ENCODE measurements at places on chromosomes 2 and 18.

- DNase-seq = no peak
Measured at GRCh38 chr2:109295781-109296117, 166.7 kb downstream of the SH3RF3 start.

DNA sequence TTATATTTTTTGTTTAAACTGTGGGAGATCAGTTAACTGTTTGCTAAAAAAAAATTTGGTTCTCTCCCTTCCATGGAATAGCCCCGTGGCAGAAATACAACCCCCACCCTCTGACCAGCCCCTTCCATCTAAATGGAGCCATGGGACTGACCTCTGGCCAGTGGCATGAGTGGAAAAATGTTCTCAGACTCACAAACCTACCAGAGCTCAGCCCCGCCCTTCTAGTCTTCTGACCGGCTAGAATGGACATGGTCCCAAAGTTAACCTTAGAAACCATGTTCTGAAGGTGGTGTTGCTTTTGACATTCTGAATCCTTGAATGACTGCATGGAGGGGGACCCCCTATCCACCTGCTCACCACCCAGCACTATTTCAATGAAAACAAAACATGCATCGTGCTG lies 1.3 kb upstream of the CHRNA1 start:
- DNase-seq = no peak

- no peak for DNase-seq
Measured at GRCh38 chr2:77521548-77521891, 656 bp downstream of the LRRTM4 start.

DNA sequence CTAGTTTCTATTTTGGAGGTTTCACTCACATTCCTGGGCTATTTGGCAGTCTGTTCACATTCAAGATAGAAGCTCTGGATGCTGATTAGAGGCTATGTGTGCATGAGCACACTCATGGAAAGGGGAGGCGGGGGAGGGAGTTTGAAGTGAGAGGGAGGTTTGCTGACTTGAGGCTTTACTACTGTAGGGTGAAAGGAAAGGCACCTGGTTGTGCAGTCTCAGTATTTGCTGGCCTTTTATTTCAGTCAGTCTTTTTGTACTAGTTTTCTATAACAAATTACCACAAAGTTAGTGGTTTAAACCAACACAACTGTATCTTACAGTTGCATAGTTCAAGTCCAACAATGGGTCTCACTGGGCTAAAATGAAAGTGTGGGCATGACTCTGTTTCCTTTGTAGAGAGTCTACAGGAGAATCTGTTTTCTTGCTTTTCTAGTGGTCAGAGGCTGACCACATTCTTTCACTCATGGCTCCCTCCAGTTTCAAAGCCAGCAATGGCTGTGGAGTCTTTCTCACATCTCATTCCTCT lies 47.7 kb upstream of the NR4A2 start:
- no peak for DNase-seq

DNA sequence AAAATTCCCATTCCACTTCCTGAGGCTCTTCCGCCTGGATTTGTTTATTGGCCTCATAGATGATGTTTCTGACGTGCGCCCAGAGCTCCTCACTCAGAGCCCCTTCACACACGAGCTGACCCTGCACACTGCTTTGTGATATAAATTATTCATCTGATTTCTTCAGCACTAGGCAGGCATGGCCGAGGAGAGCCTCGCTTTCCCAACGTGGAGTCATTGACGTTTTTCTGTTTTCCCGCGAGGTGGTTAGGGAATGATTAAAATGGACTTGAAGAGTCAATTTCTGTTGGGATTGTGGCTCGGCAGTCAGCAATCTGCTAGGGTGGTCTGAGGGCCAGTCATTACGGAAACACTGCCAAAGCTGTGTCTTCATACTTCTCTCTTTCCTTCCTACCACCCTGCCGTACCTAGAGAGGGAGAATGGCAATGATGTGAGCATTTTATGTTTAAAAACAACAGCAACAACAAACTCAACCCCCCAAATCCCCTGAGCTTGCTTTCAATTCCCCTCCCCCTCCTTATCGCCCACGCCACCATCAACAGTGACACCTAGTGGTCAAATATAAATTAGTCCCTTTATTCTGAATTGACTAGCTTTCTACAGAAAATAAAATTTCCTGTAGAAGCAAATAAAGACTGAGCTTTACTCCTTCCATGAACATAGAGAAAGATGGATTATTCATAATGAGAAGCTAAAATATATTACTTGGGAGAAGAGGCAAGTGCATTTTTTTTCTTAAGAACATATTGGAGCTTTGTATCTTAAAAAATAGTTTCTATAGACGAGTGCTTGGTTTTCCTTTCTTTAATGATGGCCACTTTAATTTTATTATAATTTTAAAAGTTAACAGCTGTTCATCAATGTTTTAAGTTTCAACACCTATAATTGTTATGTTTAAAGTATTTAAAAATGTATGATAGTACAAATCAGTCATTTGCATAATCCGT lies 285.1 kb downstream of the MTX2 start:
- DNase-seq = peak; percentile 67

- no peak for DNase-seq
Measured at GRCh38 chr2:30394096-30394495, 53.0 kb upstream of the LCLAT1 start.

GRCh38 chr2:229297247-229297646 lies 26.2 kb upstream of the PID1 start:
- DNase-seq = no peak

GRCh38 chr2:1548910-1549673 lies 135.8 kb downstream of the TPO start:
- DNase-seq = no peak

GRCh38 chr2:27509326-27509725 lies 12.7 kb downstream of the GCKR start:
- peak; percentile 64 for DNase-seq

GRCh38 chr2:36403675-36404230 lies 48.2 kb downstream of the CRIM1 start:
- no peak for DNase-seq

DNA sequence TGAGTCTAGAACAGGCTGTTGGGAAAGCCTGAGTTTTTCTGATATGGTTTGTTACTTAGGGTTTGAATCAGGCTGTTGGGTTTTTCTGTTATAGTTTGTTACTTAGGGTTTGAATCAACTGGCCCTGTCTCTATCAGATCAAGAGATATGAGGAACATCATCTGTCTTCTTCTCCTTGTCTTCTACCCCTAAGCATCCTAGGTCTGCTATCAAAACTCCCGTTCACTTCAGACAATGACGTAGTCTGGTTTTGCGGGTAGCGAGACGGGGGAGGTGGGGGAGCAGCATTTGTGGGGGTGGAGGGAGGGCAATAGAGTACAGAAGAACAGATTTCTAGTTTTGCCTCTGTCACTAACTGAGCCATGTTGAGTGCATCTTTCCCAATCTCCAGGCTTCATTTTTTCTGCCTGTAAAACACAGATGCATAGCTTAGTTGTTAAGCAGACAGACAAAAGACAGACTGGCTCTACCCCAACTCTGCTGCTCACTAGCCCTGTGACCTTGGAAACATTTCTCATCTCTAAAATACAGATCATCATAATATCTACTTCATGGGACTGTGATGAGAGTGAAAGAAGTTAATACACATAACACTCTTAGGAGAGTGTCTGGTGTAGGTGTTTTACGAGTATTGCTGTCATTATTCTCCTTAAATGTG lies 9.1 kb downstream of the TNP1 start:
- DNase-seq = no peak

DNA sequence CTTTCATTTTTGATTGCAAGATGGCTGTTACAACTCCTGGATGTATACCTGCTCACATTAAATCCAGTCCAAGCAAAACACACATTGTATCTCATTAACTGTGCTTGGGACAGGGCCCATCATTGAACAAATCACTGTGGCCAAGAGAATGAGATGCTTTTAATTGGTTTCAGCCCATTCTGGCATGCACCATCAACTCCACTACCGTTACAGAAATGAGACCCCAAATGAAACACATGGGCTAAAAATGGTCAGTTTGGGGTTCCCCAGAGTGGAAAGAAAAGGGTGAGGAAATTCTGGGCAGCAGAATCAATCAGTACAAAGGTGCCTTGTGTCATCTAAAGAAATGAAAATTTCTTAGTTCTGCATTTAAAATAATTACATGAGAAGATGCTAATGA lies 52.7 kb downstream of the FAM171B start:
- no peak for DNase-seq

GRCh38 chr2:216833061-216833460 lies 26.8 kb downstream of the TNP1 start:
- DNase-seq = no peak

DNA sequence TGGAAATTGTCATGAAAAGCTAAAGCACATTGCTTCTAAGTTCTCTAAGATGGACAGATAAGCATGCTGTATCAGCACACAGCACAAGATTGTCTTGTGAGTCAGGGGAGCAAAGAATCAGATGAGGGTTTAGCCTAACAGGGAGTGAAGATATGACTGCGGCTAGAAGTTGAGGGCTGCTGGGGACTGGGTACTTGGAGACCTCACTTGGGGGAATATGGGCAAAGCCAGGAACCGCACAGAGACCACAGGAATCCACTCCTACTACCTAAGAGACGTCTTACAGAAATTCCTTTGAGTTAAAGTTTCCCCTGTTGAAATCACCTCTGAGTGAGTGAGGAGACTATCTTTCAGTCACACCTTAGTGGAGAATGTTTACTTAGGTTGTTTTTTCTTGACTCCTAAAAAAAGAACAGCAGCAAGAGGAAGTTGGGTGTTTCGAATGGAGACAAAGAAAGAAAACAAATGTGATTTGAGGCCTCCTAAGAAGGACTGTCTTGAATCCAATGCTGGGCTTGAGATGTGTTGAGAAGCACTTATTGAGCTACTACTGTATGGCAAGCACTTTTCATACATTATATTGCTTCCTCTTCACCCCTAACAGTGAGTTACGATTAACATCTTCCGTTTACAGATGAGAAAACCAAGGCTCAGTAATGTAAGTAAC lies 100.7 kb downstream of the ANKRD44 start:
- no peak for DNase-seq

DNA sequence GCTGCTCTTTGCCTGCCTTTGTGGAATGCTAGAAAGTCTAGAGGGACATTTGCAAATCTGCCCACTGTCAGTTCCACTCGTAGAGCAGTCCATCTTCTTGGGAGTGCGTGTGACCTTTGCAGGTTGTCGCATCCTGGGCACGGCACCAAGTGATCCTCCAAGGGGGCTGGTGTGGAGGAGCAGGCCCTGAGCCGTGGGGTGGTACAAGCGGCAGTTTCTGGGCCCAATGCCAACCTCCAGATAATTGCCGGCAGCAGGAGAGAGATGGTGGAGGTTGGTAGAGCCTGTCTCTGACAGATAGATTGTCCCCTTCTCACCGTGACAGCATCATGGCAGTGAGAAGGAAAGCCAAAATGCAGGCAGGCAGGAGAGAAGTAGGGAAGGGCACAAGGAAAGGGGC lies 150.7 kb upstream of the SLC14A2 start:
- DNase-seq = no peak

DNA sequence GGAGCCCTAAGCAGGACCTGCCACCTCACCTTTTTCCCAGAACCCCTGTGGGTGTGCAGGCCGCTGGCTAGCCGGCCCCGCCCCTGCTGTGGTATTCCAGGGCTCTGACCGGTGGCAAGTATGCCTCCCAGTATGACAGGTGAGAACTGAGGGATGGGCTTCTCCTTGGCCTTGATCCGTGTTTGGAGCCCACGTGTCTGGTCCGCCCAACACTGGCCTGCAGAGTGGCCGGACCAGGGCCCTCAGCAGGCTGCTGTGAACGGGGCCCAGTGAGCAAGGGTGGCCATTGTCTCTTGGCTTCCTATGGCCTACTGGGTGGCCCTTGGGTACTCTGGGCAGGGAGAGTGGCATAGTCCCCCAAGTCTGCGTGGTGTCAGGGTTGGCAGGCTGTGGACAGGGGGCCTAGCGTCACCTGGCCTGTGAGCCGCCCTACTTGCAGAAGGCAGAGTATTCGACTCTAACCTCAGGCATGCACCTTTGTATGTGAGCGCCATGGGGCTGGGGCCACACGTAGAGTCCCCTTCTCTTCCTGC lies 1.8 kb downstream of the RNPEPL1 start:
- no peak for DNase-seq

DNA sequence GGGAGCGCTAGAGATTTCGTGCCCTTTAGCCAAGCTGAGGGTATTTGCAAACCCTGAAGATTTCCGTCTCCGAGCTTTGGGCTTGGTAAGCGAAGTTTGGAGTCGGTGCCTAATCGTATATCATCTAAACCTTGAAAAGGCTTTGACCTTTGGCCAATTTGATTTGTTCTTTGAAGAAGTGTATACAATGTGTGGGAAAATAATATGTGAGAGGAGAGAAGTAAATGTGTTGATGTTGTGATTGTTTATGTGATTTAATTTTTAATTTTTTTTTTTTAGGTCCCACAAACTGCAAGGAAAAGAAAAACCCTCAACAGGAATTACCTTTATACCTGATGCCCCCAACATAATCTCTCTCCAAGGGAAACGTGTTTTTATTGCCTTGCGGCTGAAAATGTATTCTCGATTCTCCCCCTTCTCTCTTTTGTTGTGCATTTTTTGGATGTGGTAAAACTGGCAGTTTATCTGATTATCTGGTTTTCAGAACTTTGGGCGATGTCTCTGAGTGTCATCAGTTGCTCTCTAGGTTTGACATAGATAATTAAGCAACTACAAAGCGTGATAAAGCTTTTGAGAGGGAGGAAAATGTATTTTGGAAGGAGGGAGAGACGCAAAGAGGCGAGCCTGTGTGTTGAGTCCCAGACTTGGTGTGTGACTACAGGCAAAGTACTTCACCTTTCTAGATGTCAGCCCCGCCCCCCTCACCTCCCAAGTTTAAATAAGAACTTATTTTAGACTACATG lies 912 bp upstream of the FBXO11 start:
- no peak for DNase-seq

DNA sequence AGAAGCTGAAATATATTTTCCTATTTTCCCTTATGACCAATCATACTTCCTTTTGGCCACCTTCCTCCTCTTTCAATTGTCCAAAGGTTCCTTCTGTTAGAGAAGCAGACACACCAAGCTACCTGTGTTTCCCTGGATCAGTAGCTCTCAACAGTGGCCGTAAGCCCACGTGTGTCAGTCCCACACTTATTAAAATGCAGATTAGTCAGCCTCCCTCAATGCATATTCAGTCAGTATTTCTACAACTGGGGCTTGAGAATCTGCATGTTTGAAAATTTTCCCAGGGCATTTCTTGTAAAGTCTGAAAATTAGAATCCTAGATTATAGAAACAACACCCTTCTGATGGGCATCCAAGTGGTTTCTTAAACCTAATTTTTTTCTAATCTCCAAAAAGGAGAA lies 54.0 kb upstream of the ITPRID2 start:
- no peak for DNase-seq

DNA sequence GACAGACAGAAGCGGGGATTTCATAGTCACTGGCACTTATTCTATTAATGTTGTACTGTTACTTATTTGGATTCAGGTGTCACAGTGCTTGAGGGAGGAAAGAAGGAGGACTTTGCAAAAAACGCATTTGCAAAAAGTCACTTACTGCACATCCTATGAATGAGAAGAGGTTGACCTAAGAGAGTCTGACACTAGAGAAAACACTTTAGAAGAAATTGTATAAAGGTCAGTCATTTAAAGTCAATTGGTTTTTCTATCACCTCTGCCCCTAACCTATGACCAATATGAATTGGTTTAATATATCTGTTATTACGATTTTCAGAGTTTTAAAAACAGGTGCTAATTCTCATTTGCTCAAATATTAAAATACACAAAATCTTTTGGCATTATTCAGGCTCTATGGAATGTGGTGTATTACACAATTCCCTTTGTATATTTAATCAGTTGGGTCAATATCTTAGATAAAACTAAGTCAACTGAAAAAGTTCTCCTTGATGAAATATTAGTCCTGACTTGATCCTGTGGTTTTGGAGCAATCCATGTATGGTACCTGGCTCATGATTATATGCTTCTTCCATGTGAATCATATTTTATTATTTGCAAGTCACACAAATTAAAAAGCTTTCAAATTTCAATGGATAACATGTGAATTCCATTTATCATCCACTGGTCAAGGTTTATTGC lies 157.4 kb downstream of the CDH2 start:
- DNase-seq = no peak
